NCI-H2171 (cell line): ENCODE measurements at places on chromosomes 5 and 9.
A peak's percentile ranks its signal among the peaks of the same experiment; 100 is the strongest.

DNA sequence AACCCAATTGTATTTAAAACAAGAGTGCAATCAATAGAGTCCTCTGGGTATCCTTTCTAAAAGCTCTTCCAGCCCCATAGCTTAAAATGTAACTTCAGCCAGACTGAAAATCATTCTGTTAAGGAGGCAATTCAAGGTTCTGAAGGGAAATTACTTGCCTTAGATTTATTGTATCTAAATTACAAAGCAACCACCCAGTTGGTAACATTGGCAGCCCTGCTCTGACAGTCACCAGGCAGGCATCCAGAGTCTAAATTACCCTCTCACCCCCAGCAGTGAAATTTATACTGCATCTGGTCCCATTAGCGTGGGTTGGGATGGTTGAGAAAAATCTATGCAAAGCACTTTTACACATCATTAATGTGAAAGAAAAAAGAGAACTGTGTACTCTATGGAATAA, 514.7 kb downstream of the MTRR start:
- DNase-seq: no peak

GRCh38 chr9:138022756-138023393, 145.3 kb downstream of the CACNA1B start:
- peak; percentile 73 for DNase-seq

GRCh38 chr9:33117306-33117705, 40.8 kb upstream of the SMU1 start:
- no peak for DNase-seq

- no peak for DNase-seq
Observed at GRCh38 chr5:10668697-10669096, 92.3 kb downstream of the DAP start.

- no peak for DNase-seq
Observed at GRCh38 chr9:115004545-115004944, 74.2 kb upstream of the TNFSF8 start.

DNA sequence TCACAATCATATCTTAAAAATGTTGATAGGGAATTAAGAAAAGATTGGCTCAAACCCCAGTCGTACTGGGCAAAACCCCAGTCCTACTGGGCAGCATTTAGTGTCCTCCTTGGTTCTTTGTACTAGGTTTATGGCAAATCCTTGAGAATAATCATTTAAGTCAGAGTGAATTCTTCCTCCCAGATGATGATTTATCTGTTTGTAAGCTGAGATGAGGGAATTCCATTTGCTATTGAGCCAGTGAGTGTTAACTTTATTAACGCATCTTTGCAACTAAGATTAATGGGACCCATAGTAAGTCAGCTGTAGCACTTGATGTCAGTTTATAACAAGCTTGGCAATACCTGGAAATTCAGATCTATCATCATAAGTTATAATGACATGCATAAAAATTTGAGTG, 821.8 kb upstream of the DMAC1 start:
- DNase-seq: no peak

DNA sequence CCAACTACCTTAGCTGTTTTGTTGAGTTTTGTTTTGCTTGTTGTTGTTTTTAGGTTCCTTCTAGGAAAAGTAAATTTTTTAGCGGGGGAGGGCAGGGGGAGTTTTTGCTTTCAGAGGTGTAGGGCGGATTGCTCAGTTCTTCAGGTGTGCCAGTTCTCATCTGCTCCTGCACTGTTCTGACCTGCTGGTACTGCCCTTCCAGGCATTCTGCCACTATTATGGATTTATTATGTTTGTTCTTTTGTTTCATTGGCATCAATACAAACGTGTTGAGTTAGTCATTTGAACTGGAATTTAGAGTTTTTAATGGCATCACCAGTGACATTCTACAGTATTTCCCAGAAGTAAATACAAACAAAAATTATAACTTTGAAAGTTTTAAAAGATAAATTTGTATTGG, 26.0 kb downstream of the ERCC6L2 start:
- DNase-seq: no peak

- DNase-seq: no peak
Observed at GRCh38 chr5:172086194-172086975, 79.9 kb upstream of the FBXW11 start.

GRCh38 chr9:36442710-36443109, 42.6 kb upstream of the RNF38 start:
- DNase-seq: no peak

GRCh38 chr9:77475641-77476473, 172.3 kb downstream of the GNA14 start:
- DNase-seq: peak; percentile 23

DNA sequence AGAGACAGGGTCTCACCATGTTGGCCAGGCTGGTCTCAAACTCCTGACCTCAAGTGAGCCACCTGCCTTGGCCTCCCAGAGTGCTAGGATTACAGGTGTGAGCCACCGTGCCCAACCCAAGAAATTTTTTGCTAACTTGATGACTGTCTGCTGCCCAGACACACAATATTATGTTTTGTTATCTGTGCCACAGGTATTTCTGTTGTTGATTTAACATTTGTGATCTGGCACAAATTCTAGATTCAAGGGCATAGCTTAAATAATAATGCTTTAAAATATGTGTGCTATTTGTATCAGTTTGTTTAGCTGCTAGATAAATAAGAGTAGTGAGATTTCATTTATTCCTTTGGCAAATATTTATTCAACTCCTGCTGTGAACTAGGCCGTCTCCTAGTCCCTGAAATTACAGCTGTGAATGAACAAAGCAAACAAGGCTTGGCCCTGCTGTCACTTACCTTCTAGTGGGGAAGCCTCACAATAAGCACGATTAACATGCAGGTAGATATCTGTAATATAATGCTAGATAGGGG, 35.3 kb downstream of the GAPVD1 start:
- no peak for DNase-seq

DNA sequence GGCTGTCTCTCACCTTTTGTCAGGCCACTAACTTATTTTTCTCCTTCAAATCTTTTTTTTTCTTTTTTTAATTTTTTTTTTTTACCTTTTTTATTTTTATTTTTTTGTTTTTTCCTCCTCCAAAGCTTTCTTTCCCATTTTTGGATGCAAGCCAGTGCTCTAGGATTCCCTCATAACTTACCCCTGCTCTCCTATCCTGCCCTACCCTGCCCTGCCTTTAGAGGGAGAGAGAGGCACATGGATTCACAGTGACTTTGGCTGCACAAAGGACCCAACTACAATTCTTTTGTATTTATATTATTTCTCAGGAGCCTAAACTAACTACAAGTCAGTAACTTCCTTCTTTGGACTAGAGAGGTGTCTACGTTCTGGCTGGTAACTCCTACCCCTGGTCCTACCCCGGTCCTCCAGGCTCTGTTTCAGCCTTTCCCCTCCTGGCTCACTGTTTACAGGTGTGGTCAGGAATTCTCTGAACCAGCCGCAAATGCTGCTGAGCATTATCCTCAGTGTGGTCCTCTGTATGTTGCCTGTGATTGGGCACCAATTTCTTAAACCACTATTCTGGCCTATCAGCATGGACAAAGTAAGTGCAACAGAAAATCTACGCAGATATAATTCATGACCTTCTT, 8.4 kb upstream of the RUSC2 start:
- no peak for DNase-seq

DNA sequence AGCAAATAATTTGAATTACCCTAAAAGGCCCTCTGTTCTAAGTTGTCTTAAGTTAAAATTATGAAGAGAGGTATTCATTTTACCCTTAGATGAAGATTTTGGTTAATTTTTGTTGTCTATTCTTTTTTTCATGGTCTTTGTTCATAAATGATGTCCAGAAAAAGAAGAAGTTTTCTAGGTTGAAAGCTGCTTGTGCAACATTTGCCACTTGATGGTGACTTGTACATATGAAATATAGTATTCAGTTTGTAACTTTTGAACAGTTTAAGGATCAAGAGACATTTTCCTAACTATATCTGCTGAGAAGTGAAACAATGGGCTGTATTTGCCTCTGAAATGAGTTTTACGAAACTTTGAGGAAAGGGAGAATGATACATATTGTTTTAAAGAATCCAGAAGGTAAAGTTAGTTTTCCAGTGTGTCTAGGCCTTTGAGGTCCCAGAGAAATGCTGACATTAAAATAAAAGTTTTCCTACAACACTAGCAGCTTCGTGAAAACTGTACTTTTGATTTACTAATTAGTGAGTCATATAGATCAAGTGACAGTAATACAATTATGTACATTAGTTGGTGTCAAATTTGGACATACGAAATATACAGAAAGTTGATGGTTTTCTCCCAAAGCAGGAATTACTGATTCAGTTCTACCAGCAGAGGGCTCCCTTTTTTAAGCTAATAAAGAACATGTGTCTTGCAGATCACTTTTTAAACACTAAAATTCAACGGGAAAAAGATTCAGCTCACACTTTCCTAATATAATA, 70.5 kb downstream of the PIK3R1 start:
- no peak for DNase-seq

GRCh38 chr9:16794871-16795639, 75.4 kb downstream of the BNC2 start:
- no peak for DNase-seq

DNA sequence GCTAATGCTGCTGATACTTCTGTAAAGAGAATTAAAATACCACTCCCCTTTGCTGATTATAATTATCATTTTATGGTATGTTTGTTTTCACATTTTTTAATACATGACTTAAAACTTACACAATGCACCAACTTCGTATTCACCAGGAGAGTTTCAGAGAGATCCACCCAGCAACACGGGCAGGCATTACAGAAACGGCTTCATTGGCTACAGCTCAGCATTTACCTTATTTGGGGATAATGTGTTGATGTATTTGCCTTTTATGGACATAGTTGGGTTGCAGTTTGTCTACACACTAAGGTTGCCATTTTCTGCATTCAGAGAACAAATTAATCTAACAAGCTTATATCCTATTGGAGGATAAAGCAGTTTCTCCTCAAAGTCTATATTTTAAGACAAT, 423.6 kb downstream of the PRDM9 start:
- DNase-seq: no peak

DNA sequence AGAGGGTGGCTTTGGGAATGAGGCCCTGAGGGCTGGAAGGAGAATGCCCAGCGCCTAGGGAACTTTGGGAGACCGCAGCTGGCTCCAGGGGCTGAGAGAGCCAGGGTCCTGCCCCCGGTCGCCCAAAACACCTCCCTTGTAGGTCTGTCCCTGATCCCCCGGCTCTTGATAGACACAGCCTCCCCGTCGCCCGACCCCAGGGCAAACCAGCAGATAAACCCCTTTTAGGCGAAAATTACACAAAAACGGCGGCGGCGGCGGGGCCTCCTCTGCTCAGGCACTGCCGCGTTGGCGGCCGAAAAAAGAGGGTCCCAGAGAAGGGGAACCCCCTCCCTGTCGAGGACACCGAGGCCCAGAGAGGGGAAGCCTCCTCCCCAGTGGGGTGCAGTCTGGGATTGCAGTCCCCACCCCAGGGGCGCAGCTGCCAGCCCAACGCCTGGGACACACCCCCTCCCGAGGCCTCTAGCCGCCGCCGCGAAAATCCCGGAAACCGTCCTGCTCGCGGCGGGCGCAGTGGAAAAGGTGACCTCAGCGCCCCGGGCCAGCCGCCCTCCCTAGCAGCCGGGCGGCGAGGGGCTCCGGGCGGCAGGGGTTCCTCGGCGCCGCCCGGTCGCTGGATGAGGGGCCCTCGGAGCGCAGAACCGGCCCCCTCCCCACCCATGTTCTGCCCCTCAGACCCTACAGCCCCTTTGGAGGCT, 3.1 kb upstream of the BARX1 start:
- no peak for DNase-seq

- DNase-seq: peak; percentile 96
Observed at GRCh38 chr9:38414040-38414723, 10.1 kb downstream of the IGFBPL1 start.

GRCh38 chr5:157263496-157264090, 2.3 kb upstream of the CYFIP2 start:
- no peak for DNase-seq

- no peak for DNase-seq
Observed at GRCh38 chr5:138721979-138722378, 31.2 kb upstream of the CTNNA1 start.

- no peak for DNase-seq
Observed at GRCh38 chr9:125574126-125574877, 132.7 kb downstream of the MAPKAP1 start.

- no peak for DNase-seq
Observed at GRCh38 chr9:8916771-8917170, 1117.2 kb upstream of the DMAC1 start.

DNA sequence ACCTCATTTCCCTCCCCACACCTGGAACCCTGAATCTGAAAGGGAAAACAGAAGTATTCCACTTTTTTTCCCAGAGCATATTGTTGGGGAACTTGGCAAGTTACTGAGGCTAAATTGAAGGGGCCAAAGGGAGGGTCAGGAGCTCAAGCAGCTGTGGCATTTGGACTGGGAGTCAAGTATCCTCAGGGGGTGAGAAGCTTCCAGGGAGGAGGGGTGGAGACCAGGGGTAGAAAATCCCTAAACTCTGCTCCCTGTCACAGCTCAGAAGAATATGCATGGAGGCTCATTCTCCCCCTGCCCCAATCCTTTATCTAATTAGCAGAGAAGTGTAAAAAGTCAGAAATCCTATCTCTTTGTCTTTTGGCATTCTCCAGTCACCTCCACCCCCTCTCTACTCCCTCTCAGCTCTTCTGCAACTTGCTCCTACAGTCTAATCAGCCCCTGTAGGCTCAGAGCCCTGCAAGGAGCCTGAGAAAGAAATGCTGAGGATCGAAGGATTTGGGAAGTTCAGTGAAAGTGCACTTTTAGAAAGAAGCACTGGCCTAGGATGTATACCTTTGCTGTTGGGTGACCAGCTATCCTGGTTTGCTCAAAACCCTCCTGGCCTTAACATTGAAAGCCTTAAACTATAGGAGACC, 5.7 kb upstream of the WNT8A start:
- no peak for DNase-seq

DNA sequence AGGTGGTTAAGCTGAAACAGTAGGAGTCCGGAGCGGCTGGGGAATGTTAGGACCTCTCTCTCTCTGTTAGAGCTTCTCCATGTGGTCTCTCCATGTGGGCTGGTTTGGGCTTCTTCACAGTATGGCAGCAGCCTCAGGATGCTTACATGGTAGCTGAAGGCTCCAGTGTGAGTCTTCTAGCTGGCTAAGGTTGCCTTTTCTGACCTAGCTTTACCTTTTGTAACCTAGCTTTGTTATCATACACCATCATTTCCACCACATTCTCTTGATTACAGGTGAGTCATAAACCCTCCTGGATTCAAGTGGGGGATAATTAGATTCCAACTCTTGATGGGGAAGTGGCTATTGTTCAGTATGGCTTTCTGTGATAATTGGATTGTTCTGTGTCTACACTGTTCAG, 98.5 kb downstream of the MTREX start:
- no peak for DNase-seq

- DNase-seq: peak; percentile 22
Observed at GRCh38 chr9:134477342-134477925, 151.2 kb downstream of the RXRA start.

DNA sequence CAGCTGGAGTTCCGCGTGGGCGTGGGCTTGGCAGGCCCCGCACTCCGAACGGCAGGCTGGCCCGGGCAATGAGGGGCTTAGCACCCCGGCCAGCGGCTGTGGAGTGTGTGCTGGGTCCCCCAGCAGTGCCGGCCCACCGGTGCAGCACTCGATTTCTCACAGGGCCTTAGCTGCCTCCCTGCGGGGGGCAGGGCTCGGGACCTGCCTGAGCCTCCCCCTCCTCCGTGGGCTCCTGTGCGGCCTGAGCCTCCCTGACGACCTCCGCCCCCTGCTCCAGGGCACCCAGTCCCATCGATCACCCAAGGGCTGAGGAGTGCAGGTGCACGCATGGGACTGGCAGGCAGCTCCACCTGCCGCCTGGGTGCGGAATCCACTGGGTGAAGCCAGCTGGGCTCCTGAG, 191.8 kb downstream of the CYLC2 start:
- DNase-seq: no peak
